ENCODE measurements at places on chromosomes 4 and X. TPM values are rescaled to one million over a fixed set of nuclear protein-coding genes. Genes with fewer than 3 reads are reported as not detected.

GRCh38 chr4:147371661-147372060, 109.2 kb upstream of the EDNRA start:
- DNase-seq = no peak

- no peak for DNase-seq
Measured at GRCh38 chr4:108219998-108220397, 51.3 kb upstream of the LEF1 start.

GRCh38 chr4:36553029-36553428, 271.6 kb downstream of the DTHD1 start:
- DNase-seq = no peak

- DNase-seq = no peak
Measured at GRCh38 chr4:83569987-83570386, 34.1 kb downstream of the GPAT3 start.

- peak; percentile 36 for DNase-seq
Measured at GRCh38 chr4:149754526-149754925, 61.1 kb downstream of the IQCM start.

DNA sequence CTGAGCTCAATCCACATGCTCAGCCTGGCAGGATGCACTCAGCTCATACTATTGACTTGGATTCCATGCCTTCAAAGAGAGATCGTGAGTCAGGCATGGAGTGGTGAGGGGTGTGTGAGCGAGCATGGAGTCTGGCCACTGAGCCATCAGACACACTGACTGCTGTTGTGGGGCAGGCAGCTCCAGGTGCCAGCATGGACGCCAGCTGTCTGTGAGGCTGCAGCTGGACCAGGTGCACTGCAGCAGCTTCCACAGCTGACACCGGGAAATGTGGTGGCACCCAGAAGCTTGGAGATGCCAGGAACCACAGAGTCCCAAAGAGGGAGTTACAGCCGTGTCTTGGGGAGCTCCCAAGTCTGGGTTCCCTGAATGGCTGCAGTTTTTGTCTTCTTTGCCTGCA, 1026.4 kb upstream of the ADGRL3 start:
- no peak for DNase-seq

GRCh38 chrX:130468395-130468923, 66.7 kb downstream of the RBMX2 start:
- no peak for DNase-seq

SLITRK2 gene
- 0.58 TPM for polyA plus RNA-seq

NWD2 gene
- polyA plus RNA-seq = not detected

CXCL6 gene
- polyA plus RNA-seq = 0.66 TPM

POU3F4 gene
- polyA plus RNA-seq = not detected

TRIML2 gene
- 0.05 TPM for polyA plus RNA-seq
